ENCODE measurements at places on chromosomes 4 and X.
A peak's percentile ranks its signal among the peaks of the same experiment; 100 is the strongest.

GRCh38 chrX:24150898-24151297 lies 1.4 kb downstream of the ZFX start:
- DNase-seq = no peak

GRCh38 chr4:26048950-26049349 lies 134.9 kb downstream of the SMIM20 start:
- DNase-seq = no peak

DNA sequence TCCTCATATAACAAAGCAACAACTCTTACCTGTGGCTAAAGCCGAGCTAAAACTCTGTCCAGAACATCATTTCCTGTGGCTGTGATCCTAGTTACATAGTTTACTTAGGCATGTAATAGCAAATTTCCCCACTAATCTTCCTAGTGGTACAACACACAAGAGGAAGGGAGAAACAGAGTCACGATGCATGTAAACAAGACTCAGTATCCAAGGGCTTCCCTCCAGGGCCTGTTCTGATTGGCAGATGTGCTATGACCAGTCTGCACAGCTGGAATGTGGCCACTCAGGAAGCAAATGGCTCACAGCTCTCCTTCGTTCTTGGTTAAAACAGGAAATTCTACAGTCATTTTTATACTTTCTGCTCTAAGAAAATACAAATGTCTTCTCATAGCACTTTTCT lies 49.2 kb upstream of the PRSS48 start:
- peak; percentile 33 for DNase-seq

DNA sequence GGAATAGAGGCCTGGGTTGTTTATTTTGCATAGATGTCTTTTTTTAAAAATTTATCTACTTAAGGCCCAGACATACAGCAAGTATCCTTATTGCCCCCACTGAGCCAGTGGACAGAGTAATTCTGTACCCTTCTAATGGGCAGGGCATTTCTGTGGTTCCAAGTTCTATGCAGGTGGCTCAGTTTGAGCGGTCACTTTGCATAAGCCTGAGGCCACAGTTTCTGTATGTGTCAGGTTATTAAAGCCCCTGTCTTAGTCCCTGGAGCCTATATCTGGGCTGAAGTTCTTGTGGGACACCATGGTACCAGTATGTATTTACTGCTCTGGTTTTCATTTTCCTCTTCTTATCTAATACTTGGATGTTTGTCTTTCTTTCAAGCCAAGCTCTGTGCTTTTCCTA lies 168.8 kb downstream of the MID1IP1 start:
- DNase-seq = no peak

DNA sequence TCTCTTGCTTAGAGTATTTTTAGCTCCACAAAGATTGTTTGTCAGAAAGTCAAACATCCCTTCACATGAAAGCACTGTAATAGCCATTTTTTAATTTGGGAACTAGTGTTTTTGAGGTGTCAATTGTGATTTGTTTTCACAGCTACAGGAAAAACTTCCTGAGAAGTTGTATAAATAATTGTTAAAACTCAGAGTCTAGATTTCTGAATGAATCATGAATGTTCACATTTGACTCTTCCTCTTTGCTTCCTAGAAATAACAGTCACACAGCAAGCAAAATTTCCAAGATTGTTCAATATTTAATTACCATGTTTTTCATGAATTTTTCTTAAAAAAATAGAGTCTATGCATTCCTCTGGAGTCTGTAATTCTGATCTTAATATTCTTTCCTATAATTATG lies 156.9 kb upstream of the SLC7A11 start:
- no peak for DNase-seq

DNA sequence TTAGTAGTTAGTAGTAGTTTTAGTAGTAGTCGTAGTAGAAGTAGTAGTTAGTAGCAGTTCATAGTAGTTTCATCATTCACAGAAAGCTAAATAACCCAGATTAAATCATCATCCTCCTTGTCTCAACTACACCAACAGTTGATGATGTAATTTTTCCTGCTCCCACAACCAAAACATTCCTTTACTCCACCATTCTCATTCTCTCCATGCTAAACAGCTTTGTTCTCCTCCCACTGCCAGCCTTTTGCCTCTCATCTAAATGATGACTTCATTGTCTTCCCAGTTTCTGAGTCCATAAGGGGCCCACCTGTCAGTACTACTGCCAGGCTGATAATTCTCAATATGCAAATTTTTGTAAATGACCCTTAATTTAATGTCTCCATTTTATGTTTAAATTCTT lies 68.9 kb downstream of the ARHGAP24 start:
- DNase-seq = no peak

DNA sequence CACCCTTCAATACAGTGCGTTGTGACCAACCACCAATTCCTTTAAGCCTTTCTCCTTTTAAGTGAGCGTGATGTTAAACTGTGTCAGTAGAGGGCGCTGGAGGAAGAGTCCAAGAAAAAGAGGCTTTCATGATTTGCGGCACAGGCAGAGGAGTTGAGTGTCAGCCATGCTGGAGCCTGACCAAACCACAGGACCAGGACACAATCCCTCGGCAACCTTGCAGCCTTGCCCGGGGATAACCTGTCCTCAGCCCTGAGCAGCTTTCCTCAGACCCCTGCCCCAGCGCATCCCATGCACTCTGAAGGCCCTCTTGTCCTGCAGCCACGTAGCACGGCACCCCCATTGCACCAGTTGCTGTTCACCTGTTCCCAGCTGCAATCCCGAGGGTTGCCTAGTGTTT lies 53.5 kb upstream of the SMIM31 start:
- no peak for DNase-seq

DNA sequence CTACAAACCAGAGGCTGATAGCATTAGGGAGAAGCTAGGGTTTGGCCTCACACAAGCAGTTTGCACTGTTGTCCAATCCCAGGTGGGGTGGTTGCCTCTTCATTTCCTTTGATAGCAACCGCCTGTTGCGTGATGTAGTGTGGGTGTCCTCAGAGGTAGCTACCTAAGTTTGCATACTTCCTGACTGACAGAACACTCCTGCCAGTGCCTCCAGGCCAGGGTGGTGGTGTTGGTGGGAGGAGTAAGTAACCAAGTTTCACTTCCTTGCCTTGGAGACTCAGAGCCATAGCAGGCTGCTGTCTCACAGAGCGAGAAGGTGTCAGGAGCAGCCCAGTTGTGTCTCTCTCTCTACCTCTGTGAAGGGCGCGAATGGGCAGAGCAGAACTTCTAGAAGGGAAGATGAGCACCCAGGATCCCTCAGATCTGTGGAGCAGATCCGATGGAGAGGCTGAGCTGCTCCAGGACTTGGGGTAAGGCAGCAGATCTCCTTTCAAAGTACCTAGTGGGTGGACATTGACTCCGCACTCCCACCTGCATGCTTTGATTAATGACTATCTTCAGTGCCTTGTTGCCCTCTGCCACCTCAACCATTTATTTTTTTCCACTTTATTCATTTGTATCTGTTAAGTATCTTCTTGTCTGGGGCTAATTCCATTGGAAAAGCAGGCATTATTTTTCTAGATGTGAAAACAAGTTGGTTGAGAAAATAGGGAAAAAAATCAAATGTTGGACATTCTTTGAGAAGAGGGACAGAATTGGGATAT lies at the start of gene DAPP1:
TSS of gene DAPP1 (plus strand) at position 283 of the 764 bp plus-strand sequence. CDS start at position 370, 87 bp downstream.
- no peak for DNase-seq

DNA sequence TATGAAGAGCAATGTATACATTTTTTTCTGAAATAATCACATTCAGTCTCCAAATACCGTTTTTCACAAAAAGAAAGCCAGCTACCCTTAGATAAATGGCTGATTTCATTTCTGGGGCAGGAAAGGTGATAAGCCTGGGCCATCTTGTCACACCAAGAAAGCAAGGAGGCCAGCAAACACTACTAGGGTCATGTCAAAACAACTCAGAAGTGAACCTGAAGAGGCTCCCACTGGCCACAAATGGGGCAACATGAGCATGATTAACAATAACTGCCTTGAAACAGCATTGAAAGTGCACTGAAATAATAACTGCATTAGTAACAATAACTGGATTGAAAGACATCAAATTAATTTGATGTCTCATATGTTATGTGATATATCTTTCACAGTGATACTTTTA lies 39.3 kb downstream of the SH3KBP1 start:
- DNase-seq = no peak
